ENCODE measurements at places on chromosomes 1 and 21.

- DNase-seq, result no peak
These were observed 11.0 kb downstream of the ZMYM4 start for GRCh38 chr1:35279555-35279904.

GRCh38 chr1:31152181-31152795 is 86.8 kb upstream of the PUM1 start:
- DNase-seq, result peak; percentile 35

- DNase-seq, result peak; percentile 84
These were observed 5.9 kb downstream of the CLCA2 start for GRCh38 chr1:86429835-86430234.

- no peak for DNase-seq
These were observed 19.0 kb downstream of the RRP1 start for GRCh38 chr21:43808367-43808766.

- DNase-seq, result no peak
These were observed 19.3 kb downstream of the PTPN14 start for GRCh38 chr1:214532070-214532469.

GRCh38 chr1:203581841-203582240 is 44.8 kb upstream of the ATP2B4 start:
- no peak for DNase-seq

DNA sequence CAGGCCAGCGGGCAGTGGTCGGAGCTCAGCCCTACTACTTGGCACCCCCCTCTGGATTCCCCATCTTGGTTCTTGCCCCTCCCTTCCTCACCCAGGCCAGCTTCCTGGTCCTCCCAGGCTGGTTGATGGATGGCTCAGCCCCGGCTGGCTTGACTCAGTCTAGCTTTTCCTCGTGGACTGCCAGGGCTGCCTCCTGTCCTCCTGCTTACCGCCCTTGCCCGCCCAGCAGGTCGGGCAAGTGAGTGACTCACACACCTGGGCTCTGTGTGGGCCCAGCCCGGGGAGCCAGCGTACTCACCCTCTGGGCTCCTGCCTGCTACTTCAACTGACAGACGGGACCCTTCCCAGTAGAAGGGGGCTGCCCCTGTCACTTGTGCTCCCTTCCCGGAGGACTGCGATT is 19.5 kb upstream of the ARHGEF10L start:
- no peak for DNase-seq

GRCh38 chr1:115114308-115114707 is 25.0 kb upstream of the TSPAN2 start:
- DNase-seq, result peak; percentile 38

GRCh38 chr1:18716112-18716784 is 85.6 kb downstream of the PAX7 start:
- no peak for DNase-seq

DNA sequence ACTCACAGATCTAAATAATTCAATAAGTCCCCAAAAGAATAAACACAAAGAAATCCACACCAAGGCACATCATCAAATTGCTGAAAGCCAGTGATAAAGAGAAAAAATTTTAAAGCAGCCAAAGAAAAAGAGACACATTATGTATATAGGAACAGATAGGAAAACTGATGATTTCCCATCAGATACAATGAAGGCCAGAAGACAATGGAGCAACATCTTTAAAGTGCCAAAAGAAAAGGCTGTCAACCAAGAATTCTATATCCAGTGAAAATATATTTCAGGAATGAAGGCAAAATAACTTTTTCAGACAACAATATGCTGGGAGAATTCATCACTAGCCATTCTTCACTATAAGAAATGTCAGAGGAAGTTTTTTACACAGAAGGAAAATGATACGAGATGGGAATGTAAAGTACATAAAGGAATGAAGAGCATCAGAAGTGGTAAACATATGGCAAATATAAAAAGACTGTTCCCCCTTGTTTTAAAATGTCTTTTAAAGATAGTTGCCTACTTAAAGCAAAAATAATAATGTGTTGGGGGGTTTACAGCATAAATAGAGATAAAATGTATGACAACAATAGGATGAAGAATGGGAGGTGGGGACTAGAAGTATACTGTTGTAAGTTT is 9.4 kb upstream of the MYOG start:
- DNase-seq, result no peak

- no peak for DNase-seq
These were observed 5.2 kb upstream of the LRRC53 start for GRCh38 chr1:74517599-74518051.

GRCh38 chr1:85570446-85571180 is 9.9 kb upstream of the CCN1 start:
- no peak for DNase-seq

GRCh38 chr1:215128504-215128903 is 46.0 kb downstream of the KCNK2 start:
- peak; percentile 16 for DNase-seq

DNA sequence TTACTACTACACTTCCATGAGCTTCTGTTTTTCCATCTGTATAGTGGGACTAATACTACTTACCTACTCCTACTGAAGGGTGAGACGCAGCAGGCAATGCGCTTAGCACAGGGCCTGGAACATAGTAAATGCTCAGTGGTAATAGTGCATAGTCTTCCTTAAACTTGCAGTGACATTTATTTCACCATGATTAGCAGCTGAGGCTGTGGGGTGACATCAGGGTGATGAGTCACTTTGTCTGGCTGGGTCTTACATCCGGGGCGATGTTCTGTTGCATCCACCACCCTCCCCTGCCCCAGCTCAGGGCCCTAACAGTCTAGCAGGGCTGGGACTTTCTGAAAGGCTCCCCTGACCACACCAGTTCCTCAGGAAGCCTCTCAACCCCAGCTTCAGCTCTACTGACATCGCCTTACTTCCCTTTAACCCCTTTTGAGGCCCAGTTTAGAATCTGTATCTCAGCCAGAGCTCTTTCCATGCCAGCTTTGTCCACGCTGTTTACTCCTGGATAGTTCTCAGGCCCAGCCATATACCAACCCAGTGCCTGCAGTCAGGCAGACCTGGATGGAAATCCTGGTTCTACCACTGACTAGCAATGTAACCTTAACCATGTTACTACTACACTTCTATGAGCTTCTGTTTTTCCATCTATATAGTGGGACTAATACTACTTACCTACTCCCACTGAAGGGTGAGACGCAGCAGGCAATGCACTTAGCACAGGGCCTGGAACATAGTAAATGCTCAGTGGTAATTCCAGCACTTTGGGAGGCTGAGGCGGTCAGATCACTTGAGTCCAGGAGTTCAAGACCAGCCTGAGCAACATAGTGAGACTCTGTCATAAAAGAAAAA is 66.3 kb downstream of the CD58 start:
- DNase-seq, result peak; percentile 95

- no peak for DNase-seq
These were observed 29.6 kb downstream of the NVL start for GRCh38 chr1:224300346-224300745.

DNA sequence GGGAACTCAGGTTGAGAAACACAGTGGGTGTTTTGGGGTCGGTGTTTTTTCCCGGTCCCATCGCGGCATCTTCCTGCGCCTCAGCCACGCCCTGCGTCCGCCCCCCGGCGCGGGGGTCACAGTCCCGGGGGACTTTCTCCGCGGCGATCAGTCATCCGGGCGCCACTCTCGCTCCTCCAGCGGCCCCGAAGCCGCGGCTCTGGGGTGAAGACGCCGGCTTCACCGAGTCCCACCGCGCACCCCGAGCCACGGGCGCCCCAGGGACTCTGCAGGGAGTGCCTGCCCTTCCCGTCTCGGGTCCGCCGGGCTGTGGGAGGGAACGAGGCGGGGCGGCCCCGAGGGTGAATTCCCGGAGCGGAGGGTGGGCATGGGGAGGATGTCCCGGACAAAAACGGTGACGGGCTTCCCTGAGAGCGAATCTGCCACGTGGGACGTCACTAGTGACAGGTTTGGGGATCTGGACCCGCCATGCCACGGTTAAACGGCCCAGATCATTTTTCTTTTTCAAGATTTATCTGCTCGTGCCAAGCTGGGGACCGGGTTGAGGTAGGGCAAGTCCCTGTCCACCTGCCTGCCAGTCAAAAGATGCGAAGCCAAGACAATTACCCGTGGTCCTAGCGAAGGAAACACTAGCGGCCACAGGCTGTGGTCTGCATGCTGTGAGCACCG is 717 bp upstream of the BATF3 start:
- DNase-seq, result peak; percentile 24

DNA sequence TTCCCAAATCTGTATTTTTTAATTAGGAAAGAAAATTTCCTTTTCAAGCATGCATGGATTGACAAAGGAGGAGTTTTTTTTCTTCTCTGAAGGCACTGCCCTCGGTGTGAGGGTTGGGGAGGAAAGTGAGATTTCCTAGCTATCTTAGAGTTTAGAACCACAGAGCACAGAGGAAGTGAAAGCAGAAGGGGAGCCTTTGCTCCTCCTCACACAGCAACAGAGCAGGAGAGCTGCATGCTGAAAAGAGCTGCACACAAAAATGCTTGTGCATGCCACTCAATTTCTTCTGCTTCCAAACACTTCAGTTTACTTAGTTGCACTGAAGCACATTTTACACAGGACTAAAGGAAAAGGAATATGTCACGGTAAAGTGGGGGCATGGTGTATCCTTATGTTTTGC is 308.1 kb downstream of the GPATCH2 start:
- DNase-seq, result no peak

DNA sequence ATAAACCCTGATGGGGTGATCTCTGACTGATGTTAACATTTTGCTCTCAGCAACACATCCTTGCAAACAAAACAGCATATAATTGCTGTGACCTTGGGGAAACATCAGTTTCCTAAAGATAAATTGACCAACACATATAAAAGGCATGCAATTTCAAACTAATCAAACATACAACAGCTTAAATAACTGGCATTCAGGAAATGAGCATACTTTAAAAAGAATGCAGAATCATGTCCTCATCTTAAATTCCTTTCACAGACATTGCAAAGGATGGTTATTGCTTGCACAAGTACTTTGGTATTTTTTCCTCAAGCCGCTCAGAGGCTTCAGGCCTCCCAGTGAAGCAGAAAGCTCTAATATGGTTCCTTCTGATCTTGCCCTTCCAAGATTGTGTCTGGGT is 53.4 kb upstream of the RGS18 start:
- peak; percentile 44 for DNase-seq

- DNase-seq, result no peak
These were observed 890.9 kb downstream of the MRPL39 start for GRCh38 chr21:24716281-24716918.

GRCh38 chr1:209208648-209209047 is 374.9 kb upstream of the CAMK1G start:
- no peak for DNase-seq

DNA sequence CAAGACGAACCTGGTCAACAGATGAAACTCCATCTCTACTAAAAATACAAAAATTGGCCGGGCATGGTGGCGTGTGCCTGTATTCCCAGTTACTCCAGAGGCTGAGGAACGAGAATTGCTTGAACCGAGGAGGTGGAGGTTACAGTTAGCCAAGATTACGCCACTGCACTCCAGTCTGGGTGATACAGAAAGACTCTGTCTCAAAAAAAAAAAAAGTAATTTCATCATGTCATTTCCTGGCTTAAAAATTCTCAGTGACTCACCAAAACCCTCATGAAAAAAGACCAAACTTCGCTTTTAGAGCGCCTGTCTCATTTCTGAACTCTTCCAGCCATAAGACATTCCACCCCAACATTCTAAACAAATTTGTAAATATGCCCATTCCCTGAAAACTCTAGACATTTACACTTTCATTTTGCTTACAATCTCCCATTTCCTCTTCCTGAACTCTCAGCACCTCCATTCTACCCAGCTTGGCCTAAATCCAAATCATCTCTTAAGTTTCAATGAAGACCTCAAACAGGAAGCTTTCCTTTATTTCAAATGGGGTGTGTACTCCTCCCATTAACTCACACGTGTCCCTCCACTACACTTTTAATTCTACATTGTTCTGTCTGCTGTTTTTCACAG is 50.5 kb upstream of the PRRC2C start:
- no peak for DNase-seq

GRCh38 chr1:152960452-152961044 is 9.9 kb upstream of the SPRR4 start:
- DNase-seq, result peak; percentile 5

GRCh38 chr1:118275472-118276115 is 90.6 kb upstream of the SPAG17 start:
- no peak for DNase-seq

- DNase-seq, result no peak
These were observed 61.3 kb downstream of the H3-3A start for GRCh38 chr1:226123591-226124471.

- peak; percentile 78 for DNase-seq
These were observed 8.3 kb downstream of the PADI1 start for GRCh38 chr1:17213148-17213781.

- DNase-seq, result no peak
These were observed 154.8 kb upstream of the COL6A1 start for GRCh38 chr21:45826676-45827301.

GRCh38 chr1:9300573-9300972 is 7.9 kb downstream of the SPSB1 start:
- peak; percentile 72 for DNase-seq

DNA sequence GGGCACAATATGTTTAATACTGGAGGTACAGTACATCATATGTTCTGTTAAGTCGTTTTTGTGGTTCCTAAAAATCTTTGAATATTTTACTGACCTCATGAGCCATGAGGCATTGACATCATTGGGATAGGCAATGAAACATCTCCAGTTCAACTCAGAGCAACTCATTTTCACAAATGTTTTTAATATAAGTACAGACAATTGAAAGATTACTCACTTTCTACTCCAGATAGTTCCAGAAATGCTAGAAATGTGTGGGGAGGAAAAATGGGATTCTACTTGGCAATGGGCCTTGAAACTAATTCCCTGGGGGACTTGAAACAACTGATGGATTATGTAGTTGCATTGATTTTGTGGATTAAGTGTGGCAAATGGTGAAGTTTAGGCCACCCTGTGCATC is 7.2 kb upstream of the C8B start:
- DNase-seq, result no peak

- DNase-seq, result peak; percentile 53
These were observed 745 bp downstream of the RCSD1 start for GRCh38 chr1:167630568-167631385.

DNA sequence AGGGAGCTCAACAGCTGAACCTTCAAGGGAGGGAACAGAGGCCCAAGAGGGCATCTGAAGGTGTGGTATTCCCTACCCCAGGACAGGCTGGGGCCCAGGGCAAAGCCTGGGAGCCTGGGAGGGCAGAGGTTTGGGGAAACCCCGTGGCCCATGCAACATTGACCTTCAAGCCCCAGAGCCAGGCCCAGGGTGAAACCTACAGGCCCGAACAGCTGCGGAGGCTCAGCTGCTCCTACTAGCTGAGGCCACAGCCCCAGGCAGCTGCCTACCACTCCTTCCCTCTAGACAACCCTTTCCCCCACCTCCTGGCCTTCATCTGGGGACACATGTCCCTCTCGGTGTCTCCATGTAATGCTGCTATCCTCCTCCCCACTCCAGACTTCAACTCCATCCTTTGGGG is 3.2 kb downstream of the LAD1 start:
- DNase-seq, result no peak

Measured in hematopoietic multipotent progenitor cell treated with erythropoietin and hydrocortisone succinate and interleukin-3 and kit ligand, for 4 days (in vitro differentiated cells).